ENCODE measurements at places on chromosomes 12 and 14.

GRCh38 chr12:106302401-106303201, at the start of gene TCP11L2:
TSS of gene TCP11L2 (plus strand) at chr12:106302733. CDS start at chr12:106311076, 8,343 bp downstream.
- peak; percentile 44 for DNase-seq

DNA sequence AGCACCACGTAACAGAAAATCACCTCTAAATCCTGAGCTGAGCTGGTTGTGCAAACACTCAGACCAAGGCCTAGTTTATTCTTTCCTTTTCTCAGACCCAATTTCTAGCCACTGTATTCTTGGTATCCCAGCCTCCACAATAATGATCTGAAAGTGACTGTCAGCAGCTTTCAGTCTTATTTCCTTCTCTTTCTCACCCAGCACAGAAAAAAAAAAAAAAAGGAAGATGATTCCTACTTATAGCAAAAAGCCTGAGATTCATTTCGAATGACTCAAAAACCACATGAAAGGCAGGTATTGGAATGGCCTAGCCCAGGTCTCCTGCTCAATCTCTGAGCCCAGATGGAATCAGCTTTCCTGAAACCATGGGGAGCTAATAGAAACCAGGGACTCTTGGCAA, 298.6 kb upstream of the PPFIA2 start:
- no peak for DNase-seq

GRCh38 chr14:103739466-103739792, 23.8 kb downstream of the ZFYVE21 start:
- no peak for DNase-seq

DNA sequence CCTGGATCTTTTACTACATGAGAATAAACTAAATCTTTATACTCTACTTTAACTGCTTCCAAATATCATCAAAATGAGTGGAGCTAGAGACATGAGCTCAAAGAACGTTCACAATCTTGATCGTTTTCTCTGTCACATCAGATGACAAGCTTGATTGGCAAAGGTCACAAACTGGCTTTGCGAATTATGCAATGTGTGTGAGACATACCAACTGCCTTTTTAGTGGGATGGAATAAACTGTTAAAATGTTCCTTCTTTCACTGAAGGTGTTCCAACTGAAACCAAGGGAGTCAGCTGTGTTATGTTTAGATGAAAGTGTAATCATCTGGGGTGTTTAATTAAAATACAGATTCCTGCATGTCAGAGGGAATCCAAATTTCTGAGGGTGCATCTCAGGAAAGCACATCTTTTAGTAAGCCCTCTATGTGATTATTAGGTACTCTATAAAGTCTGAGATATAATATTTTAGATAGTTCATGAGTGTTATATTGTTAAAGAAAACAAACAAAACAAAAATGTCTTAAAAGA, 21.9 kb downstream of the KITLG start:
- DNase-seq: no peak

- DNase-seq: no peak
These were observed 33.0 kb downstream of the SPATS2 start for GRCh38 chr12:49400304-49400703.

- DNase-seq: no peak
These were observed 160.4 kb downstream of the EFCAB11 start for GRCh38 chr14:89794096-89794495.

DNA sequence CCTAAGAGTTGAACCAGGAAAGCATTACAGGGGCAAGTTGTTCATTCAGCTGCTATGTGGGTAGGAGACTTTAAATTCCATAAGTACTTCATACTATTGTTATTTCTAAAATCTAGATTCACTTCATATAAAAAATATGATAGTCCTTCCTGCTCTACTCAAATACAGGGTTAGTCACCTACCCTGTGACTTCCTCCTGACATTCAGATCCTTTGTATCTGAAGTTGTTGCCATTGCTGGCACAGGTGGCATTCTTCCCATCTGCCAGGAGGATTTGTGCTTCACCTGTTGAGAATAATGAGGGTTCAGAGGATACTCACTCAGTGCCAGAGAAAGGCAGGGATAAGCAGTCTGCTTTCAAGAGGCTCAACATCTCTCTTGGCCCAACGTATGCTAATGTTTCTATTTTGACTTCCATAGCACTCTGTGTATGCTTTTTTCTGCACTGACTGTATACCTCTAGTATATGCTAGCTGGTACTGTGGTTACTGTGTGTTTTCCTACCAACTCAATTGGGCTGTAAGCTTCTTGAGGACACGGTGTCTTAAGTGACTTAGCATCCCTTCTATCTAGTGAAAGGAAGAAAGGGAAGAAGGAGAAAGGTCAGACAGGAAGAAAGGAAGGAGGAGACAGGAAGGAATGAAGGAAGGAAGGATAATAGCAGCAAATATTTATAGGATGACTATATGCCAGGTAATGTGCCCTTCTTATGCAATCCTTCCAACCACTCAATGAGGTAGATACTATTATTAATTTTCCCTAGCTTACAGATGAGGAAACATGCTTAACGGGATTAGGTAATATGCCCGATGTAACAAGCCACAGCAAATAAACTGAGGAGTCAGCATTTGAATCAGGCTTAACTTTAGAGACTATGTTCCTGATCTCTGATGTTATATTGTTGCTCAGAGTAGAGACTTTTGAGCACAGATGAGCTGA, 38.5 kb upstream of the FGF6 start:
- DNase-seq: no peak

- no peak for DNase-seq
These were observed 292.9 kb downstream of the BMP4 start for GRCh38 chr14:53663709-53664108.

- no peak for DNase-seq
These were observed 25.8 kb downstream of the KTN1 start for GRCh38 chr14:55605793-55606192.

- DNase-seq: no peak
These were observed 32.8 kb downstream of the ERP29 start for GRCh38 chr12:112046003-112046402.

DNA sequence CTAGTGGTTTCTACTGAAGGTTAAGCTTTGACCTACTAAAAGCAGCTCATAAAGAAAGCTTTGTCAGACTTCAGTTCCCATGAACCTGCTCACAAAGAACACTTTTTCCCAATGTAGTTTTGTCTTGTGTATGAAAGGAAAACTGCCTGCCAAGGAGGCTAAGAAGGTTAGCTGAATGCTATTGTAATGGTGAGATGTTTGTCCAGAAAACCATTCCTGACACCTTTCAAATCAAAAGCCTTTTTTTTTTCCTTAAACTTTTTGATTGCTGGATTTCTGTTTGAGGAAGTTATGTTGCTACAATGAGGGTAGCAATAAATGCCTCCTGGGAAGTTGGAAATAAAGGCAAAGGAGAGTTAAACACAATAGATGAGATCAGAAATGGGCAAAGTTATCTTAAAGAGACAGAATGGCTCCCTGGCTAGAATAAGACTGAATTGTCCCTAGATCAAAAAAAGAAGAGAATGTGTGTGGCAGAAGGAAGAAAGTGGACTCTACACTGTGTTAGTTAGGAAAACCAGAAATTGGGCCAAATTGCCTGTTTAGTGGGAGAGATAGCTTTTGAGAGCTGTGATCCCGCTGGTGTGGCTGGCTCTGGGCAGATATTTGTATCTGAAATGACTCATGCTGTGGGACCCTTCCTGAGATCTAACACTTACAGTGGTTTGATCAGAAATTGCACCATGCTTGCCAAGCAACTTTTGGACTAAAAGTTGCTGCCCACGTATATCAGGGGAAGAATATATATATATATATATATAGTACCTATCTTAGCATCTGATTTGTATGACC, 27.5 kb downstream of the TECPR2 start:
- no peak for DNase-seq

DNA sequence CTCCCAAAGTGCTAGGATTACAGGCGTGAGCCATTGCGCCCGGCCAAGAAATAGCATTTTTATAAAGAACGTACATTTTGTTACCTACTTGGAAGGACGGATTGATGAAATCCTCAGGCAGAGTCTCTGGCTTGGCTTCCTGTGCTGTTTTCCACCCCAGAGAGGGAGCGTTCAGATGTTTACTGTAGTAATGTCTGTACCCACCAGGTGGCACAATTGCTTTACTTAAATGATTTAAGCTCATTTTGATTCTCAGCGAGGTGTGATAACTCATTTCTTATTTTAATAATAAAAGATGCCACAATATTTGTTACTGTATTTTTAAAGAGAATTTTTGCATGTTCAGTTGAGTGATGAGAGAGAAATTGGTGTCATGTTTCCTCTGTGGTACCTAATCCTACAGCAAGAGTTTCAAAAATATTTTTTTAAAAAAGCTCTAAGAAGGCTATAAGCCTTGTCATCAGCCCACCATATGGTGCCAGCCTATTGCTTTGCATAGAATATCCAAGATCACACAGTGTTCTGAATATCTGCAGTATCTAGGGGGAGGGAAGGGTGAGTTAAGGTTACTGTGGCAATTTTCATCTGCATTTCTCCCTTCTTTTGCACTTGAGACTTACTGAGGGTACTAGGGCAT, 82.6 kb upstream of the TRAF3 start:
- DNase-seq: no peak

DNA sequence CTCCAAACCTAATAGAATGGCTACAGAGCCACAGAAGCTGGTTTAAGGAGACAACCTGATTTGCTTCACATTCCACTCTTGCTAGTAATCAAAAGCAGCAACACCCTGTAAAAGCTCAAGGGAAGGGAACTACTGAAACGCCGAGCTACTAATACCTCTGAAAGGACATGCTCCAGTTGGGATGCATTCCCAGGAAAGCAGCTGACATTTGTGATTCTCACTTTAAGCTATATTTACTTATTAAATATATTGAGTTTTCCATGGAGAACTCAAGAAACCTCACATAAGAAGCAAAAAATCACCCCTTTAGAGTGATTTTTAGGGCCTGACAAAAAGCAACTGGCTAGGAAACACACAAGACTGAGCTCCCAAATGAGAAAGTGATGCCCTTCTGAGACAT, 1073.0 kb upstream of the FLRT2 start:
- DNase-seq: no peak

DNA sequence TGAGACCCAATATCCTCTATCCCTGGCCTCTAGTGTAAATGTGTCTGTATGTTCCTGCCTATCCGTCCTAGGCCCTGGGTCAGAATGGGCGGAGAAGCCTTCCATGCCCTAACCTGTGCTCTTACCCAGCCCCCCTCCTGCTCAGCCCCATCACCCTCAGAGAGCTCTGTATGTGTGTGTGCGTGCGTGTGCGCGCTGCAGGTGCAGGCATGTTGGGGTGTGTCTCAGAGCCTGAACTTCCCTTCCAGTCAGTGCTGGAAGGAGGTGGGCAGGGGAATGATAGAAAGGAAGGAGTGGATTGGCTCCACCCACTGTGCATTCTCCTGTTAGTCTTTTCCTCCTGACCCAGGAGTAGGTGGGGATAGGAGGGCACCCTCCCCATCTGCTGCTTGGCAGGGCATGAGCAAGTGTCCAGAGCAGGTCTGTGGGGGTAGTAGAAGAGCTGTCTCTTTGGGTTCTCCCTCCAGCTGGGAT, 7.2 kb downstream of the NAB2 start:
- DNase-seq: no peak

GRCh38 chr14:89489761-89490437, 72.9 kb upstream of the FOXN3 start:
- DNase-seq: no peak

DNA sequence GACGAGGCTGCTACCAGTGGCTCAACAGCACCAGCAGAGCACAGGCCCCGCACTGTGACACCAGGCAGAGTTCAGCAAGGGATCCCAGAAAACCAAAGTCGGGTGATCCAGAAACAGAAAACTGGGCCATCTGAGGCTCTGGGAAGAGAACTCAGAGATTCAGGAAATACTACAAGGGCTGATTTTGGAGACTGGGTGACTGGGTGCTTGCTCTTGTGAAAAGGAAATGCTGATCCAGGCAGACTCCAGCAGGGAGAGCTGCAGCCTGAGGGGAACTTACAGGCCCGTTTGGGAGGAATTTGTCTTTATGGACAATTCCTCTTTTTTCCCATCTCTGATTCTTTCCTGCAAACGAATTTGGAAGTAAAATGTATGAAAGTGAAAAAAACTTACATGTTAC, 28.2 kb downstream of the FOXN3 start:
- no peak for DNase-seq

DNA sequence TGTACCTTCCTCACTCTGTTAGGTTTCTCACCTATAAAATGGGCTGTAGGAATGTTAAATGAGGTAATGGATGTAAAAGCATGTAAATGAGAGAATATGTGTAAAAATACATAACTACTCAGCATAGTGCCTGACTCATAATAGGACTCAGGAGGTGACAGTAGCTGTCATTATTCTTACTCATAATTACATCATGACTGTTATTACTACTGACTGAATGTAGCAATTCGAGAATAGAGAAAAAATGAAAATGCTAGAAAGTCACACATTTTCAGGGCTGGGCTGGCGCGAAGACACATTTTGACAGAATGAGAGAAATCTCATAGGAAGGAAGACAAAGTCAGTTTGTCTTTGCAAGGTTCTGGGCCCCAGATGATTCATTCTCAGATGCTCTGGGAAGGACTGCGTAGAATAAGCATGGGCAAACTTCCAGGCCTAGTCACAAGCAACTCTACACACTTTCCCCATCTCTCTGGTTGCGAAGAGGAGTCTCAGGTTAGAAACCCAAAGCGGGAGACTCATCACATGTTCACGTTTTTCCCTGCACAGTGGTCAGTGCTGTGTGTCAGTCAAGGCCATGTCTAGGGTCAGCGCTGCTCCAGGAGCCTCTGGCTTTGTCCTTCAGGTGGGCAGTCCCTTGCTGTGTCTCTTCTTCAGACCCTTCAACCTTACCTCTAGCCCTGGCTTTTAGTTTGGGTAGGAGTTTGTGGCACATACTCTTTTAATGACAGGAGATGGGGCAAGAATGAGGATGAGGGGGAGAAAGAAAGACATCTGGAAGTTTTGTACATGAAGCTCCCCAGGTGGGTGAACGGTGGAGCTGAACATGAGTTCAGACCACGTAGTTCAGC, 8.4 kb downstream of the GPRC5A start:
- DNase-seq: no peak

DNA sequence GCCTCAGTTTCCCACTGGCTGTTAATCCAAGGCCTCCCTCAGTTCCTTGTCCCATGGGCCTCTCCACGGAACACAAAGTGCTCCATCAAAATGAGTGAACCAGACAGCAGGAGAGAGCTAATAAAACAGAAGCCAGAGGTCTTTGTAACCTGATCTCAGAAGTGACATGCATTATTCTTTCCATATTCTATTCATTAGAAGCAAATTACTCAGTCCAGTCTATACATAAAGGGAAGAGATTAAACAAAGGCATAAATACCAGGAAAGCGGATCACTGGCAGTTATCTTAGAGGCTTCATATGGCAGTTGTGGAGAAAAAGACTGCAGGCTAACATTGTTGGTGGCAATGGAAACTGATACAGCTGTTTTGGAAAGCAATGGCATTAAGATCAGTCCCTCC, 170.6 kb upstream of the GARIN6 start:
- no peak for DNase-seq

DNA sequence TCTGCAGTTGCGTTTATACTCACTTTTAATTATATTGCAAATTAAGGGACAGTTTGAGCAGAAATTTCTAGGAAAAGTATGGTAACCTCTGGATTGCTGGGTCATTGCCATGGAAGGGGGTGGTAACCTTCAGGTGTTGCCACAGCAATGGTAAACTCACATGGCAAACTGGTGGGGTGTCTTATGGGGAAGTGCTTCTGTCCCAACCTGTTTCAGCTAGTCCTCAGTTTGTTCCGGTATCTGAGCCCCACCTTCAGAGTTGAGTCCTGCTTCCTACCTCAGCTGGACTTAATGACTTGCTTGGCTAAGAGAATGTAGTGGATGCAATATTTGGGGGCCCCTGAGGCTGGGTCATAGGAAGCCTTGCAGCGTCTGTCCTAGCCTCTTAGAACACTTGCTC, 7.3 kb upstream of the CLMN start:
- no peak for DNase-seq
